Activated CD4-positive, alpha-beta T cell treated with anti-CD3 and anti-CD28 coated beads, Interleukin-2, amount 50 U/mL, for 1 hour (primary cell): ENCODE measurements at places on chromosomes 13 and 19.

DNA sequence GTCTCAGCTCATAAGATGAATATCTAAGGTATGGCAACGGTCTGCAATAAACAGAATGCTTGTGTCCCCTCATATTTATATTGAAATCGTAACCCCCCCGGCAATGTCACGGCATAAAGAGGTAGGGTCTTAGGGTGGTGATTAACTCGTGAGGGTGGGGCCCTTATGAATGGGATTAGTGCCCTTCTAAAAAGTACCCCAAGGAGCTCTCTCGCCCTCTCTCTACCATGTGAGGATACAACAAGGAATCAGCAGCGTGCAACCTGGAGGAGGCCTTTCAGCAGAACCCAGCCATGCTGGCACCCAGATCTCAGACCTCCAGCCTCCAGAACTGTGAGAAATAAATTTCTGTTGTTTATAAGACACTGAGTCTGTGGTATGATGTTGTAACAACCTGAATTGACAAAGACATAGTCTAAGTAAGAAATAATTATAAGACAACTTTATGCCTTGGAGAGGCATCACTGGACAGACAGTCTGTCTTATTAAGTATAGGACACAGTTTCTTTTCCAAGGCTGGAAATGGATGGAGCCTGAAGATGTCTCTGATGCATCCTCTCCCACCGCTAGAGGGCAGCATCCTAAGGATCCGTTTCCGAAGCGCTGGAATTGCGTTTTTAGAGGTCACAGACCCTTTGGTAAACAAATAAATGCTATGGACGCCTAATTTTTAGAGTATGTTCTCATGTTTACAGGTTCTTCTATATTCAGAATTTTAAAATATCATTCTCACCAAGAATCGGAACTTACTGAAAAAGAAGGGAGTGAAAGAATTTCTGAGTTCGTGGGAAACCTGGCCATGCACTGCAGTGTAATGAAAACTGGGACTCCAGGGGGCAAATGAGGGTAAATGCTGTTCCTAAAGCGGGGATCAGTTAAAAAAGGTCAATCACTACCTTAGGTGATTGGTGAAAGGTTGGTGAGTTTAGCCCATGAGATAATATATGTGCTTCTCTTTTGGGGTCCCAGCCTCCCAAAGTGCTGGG lies 13.3 kb upstream of the LEUTX start:
- DNase-seq, result peak; percentile 34

- no peak for DNase-seq
Measured at GRCh38 chr19:1998712-1999708, 16.5 kb downstream of the BTBD2 start.

DNA sequence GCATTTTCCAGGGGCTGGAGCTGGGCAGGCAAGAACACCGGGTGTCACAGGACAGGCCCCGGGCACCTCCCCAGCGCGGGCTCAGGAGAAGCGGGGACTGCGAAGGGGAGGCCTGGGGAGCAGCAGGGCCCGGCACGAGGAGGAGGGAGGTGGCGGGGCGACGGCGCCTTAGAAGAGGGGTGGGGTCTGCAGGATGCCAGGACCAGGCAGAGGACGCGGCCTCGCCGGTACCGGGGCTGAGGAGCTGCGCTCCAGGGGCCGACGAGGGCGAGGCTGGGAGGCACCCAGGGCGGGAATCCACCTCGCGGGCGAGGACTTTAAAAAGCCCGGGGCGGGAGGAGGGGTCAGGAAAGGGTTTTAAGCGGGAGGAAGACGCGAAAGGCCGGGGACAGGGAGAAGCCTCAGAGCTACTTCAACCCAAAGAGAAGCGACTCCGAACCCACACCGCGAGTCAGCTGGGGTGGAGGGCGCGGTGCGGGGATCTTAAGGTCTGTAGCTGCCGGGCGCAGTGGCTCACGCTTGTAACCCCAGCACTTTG lies 665 bp downstream of the ZNF347 start:
- peak; percentile 17 for DNase-seq

GRCh38 chr19:48513289-48514122 lies 1.9 kb upstream of the LMTK3 start:
- peak; percentile 74 for DNase-seq

- DNase-seq, result no peak
Measured at GRCh38 chr13:64471916-64472315, 2758.2 kb downstream of the PCDH9 start.

GRCh38 chr19:14554382-14554812 lies 17.5 kb downstream of the NDUFB7 start:
- DNase-seq, result no peak

DNA sequence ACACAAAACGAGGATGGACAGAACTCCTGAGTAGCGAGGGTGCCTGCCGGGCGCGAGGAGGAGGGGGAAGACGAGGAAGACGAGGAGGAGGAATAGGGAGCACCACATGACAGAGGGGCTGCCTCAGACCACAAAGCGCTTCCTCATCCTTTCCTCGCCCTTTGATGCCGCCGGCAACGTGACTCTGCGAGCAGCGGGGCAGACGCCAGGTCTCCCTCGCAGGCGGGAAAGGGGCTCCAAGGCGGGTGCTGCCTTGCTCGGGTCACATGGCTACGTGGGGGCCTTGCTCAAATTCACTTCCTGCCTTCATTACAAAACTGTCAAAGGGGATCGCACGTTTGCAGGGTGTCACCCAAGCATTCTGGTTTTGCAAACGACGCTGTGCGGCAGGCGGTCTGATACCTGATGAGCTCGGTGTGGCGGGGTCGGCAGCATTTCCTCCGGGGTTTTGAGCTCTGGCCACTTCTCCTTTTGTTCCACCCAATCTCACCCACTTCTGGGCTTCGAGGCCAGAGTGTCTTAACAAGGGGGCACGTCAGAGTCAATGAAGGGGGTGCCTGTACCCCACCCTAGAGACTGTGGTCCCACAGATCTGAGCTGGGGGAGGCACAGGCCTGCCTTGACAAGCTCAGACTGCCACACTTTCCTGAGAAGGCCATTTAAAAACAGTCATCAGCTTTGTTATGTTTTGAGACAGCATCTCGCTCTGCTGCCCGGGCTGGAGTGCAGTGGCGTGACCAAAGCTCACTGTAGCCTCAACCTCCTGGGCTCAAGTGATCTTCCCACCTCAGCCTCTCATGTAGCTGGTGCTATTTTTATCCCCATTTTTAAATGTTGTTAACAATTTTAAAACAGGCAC lies 14.9 kb downstream of the MAP2K2 start:
- peak; percentile 65 for DNase-seq

- DNase-seq, result peak; percentile 90
Measured at GRCh38 chr19:4139614-4140236, 13.7 kb upstream of the CREB3L3 start.

GRCh38 chr19:31518216-31519020 lies 169.2 kb upstream of the TSHZ3 start:
- no peak for DNase-seq

DNA sequence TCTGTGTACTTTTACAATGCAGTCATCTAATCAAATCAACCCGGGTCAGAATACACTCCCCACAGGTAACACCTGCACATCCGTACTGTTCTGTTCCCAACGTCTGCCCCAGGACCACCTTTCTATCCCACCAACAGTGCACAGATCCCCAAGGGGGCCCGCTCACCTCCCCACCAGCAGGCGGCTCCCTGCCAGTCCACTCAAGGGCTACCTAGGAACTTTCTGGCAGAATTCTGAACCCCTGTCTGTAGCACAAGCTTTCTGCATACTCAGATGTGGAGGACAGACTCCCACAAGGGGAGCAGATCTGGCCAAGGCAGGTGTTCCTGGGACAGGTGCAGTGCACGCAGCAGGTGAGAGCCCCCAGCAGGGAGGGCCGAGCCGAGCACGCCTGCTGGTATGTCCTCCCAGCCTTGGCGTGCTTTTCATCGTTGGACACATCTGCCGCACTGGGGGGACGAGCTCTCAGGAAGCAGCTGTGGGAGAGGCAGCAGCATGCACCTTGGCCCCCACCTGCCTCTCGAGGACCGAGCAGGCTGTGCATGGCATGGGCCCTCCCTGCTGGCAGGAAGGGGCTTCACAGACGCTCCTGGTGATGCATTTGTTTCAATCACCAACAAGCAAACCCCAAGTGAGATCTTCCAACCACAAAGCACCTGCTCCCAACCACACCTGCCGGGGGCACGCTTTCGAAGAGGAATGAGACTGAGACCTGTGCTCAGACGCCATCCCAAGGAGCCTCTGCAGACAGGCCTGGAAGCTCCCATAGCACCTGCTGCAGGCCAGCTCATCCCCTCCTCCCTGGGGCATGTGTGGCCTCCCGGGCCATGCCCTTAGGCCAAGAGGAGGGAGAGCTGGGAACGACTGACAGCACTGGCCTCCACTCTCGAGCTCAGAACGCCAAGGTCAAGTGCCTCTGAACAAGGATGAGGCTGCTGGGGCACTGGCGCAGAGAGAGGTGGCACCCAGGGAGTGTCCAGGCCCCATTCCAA lies 35.9 kb downstream of the RAB20 start:
- DNase-seq, result peak; percentile 3

DNA sequence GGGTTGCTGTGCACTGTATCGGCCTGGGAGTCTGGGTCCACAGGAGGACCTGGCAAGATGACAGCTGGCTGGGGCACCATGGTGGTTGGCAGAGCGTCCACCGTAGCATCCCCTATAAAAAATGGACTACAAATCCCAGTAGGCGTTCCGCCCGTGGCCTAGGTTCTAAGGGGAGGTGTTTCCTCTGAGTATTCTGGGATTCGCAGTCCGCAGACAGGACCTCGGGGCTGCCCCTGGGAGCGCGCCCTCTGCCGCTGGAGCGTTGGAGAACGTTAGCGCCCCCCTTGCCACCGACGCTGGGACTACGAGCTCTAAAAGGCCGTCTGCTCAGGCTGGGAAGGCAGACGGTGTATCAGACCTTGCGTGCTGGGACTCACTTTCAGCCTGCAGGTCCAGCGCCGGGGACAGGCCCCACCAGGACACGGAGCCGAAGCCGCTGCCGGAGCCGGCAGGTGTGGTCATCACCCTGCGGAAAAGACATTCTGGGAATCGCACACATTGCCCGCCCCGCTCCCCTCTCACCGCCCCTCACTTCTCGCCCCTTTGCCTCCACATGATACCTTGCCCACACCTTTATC lies 372 bp downstream of the DNAAF3 start:
- peak; percentile 21 for DNase-seq

DNA sequence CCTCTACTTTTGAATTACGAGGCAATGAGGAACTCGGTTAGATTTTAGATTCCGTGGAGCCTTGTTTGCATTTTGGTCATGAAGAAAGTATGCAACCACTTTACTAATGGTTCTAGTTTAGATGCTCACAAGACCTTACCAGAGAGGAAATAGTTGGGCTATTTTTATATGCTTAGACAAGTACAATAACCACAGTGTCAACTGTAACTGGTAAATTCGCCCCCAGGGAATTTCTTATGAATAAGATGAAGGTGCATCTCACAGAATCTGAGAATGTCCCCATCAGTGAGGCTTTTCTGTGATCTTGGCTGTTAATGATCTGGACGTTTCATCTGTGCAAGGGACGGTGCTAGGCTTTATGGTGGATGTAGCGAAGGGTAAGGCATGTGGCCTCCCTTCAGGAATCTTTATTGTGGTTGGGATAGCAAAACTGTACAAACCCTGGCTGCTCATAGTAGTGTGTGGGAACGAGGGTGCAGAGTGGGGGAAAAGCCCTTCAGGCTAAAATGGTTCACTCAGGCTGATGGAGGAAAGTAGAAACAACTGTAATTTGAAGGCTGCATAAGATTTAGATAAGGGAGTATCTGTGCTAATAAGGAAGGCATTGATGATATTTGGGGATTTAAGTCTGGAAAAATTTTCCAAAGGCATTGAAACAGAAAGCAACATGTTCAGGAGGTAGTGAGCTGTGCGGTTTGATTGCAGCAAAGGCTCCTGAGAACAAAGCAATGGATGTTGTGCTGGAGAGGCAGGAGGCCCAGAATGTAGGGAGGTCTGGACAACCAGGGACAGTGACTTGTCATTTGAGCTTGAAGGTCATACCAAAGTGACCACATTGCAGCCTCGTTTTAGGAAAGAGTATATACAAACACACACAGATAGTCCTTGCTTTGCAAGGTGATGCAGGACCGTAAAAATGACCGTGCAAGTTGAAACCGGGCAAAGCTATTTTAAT lies 28.4 kb downstream of the UBAC2 start:
- DNase-seq, result no peak
